Colonic mucosa (tissue), 4 donors: ENCODE measurements at places on chromosomes 5 and 9.
A peak's percentile ranks its signal among the peaks of the same experiment; 100 is the strongest.

DNA sequence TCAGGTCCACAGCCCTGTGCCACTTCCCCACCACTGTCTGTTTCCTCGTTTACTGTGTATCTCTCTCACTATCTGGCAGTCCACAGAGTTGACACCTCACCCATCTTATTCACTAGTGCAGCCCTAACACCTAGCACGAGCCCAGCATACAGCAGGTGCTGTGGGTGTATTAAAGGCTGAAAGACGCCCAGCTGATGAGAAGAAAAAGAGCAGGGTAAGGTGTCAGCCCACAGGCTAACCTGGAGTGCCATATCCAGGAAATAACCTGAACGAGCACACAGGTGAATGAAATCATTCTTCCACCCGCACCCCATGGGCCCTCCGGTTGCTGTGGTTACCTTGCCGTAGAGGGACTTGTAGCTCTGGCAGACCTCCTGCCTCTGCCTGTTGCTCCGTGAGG is 18.6 kb downstream of the ANXA6 start:
- DNase-seq: no peak

- no peak for DNase-seq
These were observed 111.2 kb downstream of the JAKMIP2 start for GRCh38 chr5:147671365-147671764.

GRCh38 chr5:91469517-91470165 is 86.5 kb upstream of the ARRDC3 start:
- DNase-seq: no peak

GRCh38 chr5:142529626-142530278 is 156.1 kb downstream of the FGF1 start:
- no peak for DNase-seq

- DNase-seq: no peak
These were observed 14.9 kb downstream of the CEL start for GRCh38 chr9:133076691-133077090.

- peak; percentile 73 for DNase-seq
These were observed 184.1 kb downstream of the DIRAS2 start for GRCh38 chr9:90458485-90458884.

DNA sequence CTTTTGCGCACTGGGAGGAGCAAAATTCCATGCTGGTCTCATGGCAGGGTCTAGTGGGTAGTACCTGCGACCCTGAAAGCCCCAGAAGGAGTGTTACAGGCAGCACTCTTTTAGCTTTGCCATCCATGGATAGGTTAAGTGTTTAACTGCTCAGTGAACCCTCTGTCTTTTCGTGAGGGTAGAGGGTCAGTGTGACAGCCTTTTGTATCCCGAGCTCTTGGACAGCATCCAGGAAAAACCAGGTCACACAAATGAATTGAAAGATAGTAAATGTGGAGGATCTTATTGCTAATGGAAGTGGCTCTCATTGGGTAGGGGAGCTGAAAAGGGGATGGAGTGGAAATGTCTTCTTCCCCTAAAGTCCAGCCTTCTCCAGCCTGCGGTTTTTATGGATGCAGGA is 57.8 kb upstream of the CCDC112 start:
- DNase-seq: no peak

GRCh38 chr5:34652466-34652865 is 3.7 kb upstream of the RAI14 start:
- DNase-seq: no peak

DNA sequence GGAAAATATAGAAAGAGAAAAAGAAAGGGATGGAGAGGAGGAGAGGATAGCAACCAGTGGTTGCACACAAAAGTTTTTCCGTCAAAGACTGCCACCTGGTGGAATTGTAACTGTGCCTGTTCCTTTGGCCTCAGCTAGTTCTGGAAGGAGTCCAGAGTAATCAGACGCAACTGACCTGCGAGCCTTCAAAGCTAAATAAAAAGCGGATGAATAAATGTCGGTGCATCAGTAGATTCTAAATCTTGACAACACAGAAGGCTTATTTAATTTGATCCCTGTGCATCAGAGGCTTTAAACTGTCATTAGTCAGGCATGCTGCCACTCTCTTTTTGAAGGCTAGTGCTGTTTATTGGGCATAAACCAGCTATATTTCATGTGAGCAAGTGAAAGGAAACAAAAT is 132.9 kb upstream of the ACO1 start:
- DNase-seq: peak; percentile 50

GRCh38 chr5:148147415-148147814 is 20.9 kb upstream of the SPINK14 start:
- peak; percentile 35 for DNase-seq

DNA sequence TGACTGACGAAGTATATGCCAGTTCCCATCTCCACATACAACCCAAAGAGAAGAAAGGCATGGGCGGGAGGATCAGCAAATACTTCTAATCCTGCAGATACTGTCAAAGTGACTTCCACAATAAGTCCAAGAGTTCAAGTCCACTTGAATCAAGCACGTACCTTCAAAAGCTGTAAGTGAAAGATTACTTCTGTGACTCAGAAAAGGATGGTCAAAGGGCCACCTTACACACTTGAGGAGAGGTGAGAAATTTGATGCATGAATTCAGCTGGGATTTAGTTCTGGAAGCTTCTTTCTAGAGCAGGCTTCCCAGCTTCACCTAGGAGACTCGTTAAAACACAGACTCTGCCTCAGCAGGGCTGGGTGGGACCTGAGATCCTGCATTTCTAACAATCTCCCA is 357.5 kb downstream of the GLIS3 start:
- no peak for DNase-seq

- no peak for DNase-seq
These were observed 66.1 kb downstream of the TRPM6 start for GRCh38 chr9:74821636-74822035.

- no peak for DNase-seq
These were observed 236.2 kb downstream of the IRX2 start for GRCh38 chr5:2515180-2515764.

- DNase-seq: no peak
These were observed 128.1 kb upstream of the LMX1B start for GRCh38 chr9:126485662-126486061.

- DNase-seq: no peak
These were observed 7.6 kb downstream of the PAM start for GRCh38 chr5:102762562-102763227.

DNA sequence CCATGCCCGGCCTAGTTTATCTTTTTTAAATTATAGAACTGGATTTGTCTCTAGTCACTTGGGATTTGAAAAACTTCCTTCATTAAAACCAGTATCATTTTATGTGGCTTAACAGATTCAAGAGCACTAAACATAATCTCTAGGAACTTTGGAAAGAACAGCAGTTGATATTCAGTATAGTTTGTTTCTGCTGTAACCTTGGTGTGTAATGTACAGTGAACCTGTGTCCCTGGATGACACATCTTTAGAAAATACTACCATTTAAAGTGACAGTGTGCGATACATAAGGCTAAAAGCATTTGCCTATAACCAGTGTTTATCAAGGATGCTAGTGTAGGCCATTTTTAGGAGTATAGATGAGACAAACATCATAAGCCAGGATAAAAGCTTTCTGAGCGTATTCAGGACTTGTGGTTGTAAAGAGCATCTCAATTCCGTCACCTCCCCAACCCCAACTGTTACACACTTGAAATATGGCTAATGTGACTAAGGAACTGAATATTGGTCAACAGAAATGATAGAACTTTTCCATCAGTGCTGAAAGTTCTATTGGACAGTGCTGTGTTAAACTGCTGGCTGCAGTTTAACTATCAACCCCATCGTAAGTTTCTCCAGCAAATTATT is 4.4 kb downstream of the SNX18 start:
- no peak for DNase-seq

- DNase-seq: no peak
These were observed 2.4 kb downstream of the RECK start for GRCh38 chr9:36039121-36039520.

GRCh38 chr9:92146610-92147009 is 31.4 kb upstream of the SPTLC1 start:
- DNase-seq: no peak

DNA sequence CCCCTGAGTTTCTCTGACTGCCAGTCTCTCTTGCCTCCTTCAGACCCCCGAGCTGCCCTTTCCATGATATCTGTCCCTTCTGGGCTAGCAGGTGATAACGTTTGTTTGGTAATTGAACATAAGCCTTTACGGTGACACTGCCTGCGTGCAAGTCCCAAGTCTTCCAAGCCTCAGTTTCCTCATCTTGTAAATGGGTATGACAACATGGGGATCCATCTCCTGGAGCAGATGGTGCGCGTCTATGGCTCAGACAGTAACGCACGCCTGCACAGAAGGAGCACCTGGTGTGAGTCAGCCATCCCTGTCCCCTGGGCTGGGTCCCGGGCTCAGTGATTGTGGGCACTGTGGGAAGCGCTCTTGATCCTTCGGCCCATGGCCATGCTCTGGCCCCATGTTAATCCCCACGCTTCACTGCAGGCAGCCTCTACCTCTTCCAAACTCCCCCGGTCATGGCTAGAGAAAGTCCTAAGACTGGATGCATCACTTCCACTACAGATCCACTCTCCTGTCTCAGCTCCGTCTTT is 85.8 kb downstream of the DAP start:
- no peak for DNase-seq
